ENCODE measurements at places on chromosomes 11 and 22.

DNA sequence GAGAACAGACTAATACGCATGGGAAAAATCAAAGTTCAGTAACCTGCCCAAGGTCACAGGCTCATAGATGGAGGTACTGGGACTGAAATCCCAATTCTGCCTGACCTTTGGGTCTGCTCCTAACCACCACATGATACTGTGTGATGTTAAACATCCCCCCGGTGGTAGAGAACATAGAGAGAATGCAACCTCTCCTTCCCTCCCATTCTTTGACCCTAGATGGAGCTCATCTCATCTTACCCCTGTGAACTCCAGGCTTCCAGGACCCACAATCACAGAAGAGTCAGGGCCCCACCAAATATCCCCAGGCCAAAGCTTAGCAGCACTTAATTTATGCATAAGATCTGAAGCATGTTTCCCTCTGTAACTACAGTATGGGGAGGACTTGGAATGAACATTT, 198.5 kb downstream of the MYO18B start:
- DNase-seq = no peak

- DNase-seq = no peak
Measured at GRCh38 chr22:48218889-48219420, 1456.5 kb downstream of the TBC1D22A start.

DNA sequence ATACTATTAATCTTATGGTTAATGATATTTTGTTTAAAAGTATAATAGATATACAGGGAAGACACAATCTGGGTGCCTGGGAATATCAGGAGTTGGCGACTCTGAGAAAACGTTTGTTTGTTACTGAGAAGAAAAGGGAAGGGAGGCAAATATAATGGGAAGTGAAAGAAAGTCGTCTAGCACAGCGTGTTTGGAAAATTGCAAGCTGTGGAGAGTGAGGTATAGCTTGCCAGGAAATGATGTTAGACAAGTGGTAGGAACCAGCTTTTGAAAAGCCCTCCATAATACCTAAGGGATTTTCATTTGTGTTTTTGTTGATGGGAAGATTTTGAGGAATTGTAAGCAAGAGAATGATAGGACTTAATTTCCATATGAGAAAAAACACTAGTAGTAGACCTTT, 322.2 kb downstream of the LUZP2 start:
- no peak for DNase-seq

DNA sequence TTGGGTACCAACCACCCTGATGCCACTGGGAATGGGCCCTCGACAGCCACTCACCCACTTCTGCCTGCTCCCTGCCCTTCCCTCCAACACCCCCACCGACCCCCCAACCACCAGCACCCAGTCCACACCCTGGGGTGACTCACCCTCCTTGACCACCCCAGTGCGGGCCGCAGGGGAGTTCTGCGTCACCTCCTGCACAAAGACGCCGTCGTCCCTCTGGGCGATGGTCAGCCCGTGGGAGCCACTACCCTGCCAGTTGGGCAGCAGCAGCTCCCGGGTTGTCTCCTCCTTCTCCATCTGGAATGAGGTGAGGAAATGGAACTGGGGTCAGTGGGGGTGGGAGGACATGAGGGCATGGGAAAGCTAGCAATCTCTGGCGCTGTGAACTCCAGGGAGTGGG, 10.8 kb downstream of the AHNAK start:
- DNase-seq = no peak

GRCh38 chr11:10550503-10551289, 9.7 kb upstream of the RNF141 start:
- DNase-seq = peak; percentile 73

- DNase-seq = no peak
Measured at GRCh38 chr11:65305501-65306268, 9.0 kb upstream of the CDC42EP2 start.

- no peak for DNase-seq
Measured at GRCh38 chr11:13276454-13276831, 1.1 kb upstream of the BMAL1 start.

- DNase-seq = no peak
Measured at GRCh38 chr11:3922056-3922455, 66.6 kb downstream of the STIM1 start.

DNA sequence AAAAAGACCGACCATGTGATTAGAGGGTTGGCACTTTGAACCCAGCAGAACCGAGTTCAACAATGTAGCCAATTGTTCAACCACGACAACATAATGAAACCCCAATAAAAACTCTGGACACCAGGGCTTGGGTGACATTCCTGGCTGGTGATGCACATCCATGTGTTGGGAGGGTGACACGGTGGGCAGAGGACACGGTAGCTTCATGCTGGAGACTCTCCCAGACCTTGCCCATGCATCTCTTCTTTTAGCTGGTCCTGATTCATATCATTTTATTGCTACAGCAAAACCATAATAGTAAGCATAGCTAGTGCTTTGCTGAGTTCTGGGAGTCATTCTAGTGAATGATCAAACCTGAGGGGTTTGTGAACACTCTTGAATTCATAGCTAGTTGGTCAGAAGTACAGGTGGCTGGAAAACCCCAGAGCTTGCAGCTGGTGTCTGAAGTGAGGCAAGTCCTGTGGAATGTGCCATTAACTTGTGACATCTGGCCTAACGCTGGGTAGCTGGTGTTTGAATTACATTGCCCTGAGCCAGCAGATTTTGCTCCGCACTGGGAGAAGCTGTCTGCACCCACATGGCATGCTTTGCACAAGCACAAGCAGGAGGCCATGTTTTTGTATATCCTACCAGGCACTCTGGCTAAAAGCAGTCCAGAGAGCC, 14.0 kb downstream of the RPUSD4 start:
- peak; percentile 69 for DNase-seq

GRCh38 chr22:35288116-35288515, 11.6 kb upstream of the TOM1 start:
- no peak for DNase-seq

GRCh38 chr11:13030857-13031256, 21.7 kb downstream of the RASSF10 start:
- no peak for DNase-seq

GRCh38 chr11:121448431-121448941, 3.6 kb upstream of the SORL1 start:
- no peak for DNase-seq

- peak; percentile 40 for DNase-seq
Measured at GRCh38 chr11:126485021-126485792, 129.7 kb downstream of the ST3GAL4 start.

DNA sequence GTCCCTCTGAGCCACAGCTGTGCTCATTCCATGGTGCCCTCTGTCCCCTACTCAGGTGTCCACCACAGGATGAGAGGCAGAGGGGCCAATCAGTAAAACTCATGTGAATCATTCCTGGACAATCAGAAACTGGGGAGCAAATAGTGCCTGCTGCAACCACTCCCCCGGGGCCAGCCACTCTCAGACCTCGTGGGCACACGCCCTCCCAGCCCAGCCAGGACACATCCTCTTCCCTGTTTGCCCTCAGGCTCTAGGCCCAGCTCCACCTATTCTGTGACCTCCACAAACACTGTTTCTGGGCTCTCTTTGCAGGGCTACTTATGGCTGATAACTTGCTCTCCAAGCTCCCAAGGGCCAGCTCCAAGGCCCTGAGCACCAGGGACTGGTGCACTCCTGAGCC, 14.0 kb upstream of the KCTD14 start:
- peak; percentile 37 for DNase-seq

DNA sequence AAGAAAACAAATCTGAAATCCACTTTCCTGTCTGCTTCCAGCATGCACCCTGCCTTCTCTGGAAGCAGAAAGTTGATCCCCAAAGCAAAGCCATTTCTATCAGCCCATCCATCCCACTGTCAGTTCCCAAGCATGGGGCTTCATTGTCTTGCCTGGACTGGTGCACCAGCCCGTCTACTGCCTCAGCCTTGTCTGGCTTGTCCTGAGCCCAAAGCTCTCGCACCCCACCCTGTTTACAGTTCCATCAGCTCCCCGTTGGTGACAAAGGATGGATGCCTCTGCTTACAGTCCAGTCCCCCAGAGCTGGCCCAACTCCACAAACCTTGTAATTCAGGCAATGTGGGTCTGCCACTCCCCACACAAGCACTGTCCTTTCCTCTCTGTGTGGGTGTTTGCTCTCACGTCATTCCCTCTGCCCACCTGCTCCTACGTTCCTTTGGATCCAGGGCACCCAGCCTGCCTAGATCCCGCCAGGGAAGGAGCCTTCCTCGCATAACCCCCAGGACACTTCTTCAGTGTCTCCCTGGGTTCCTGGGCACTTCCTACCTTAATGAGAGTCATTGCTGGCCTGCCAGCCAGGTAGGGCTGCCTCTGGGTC, 38.8 kb downstream of the FBLN1 start:
- DNase-seq = no peak

DNA sequence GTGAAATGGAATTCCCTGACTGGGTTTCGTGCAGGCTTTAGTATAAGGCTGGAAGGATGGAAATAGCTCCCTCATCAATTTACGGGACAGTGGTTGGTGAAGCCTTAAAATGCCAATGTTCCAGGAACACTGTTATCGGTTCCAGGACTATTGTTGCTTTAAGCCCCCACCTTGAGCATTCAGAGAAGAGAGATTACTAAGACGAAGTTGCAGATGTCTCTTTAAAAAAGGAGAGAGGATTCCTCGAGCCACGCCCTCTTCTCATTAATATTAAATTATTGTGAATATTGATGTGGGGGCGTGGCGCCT, 195 bp upstream of the CREB3L1 start:
- DNase-seq = peak; percentile 81

GRCh38 chr22:37053310-37054055, 1.9 kb downstream of the KCTD17 start:
- DNase-seq = no peak

DNA sequence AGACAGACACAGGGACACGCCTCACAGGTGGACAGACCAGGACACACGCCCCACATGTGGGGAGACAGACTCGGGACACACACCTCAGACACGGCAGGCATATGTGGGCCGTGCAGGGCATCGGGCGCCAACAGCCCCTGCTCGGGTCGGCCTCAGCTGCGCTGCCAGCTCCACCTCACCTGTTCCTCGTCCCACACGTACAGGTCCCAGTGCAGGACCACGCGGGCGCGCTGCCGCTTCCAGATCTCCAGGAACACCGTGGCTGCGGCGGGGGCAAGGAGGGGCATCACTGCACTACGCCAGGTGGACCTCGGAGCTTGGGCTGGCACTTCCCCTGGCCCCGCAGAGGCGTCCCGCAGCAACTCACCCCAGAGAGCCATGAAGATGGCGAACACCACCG, 12.4 kb downstream of the ANO9 start:
- DNase-seq = no peak

GRCh38 chr11:27191639-27192038, 151.0 kb downstream of the BBOX1 start:
- no peak for DNase-seq

- DNase-seq = no peak
Measured at GRCh38 chr11:109378034-109378433, 44.0 kb upstream of the C11orf87 start.

GRCh38 chr11:11513422-11513821, 108.4 kb downstream of the GALNT18 start:
- no peak for DNase-seq

GRCh38 chr22:42969348-42969975, 45.5 kb downstream of the PACSIN2 start:
- DNase-seq = peak; percentile 85

DNA sequence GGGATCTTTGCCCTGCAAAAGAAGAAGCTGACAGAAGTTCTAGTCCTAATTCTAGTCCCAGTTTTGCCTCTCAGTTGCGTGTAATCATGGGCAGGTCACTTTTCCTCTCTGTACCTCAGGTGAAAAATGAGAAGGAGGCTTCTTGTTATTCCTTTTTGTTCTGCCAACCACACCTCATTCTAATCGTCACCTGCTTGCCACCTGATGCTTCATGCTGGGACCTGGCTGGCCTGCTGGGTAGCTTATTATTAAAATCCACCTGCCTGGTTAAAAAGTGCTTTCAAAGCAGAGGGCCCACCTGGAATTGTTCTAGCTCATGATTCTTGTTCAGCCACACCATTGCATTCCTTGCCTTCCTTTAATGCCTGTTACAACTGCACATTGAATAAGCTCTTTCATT, 8.4 kb upstream of the ALG8 start:
- no peak for DNase-seq

DNA sequence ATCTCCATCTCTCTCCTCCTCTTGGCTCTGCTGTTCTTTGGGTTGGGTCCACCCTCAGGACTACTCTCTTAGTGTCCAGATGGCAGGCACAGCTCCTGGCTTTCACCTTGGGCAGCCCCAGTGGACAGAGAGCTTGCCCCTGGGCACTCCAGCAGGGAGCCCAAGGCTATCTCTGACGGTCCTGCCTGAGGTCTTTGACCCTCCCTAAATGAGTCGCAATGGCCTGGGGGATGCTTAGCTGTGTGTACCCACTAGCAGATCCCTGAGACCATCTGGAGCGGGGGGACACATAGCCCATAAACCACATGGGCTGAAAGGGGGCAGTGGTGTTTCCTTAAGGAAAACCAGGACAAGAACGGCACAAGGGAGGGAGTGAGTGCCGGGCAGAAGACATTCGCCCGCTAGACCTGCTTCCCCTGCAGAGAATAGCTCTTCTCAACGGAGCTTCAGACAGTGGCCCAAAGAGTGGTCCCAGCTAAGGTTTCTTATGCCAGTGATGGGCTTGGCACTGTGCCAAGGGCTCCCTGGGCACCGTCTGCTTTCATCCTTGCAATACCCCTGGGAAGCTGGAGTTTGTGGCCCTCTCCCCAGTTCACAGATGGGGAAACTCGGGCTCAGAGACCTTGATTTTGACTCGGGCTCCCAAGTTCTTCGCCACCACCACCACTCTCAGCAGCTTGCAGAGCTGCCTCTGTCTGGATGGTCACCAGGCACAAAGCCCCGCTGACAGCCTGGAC, 53.9 kb upstream of the ANO1 start:
- DNase-seq = no peak

- no peak for DNase-seq
Measured at GRCh38 chr11:16082095-16083055, 274.0 kb downstream of the SOX6 start.

GRCh38 chr11:83523676-83524075, 237.5 kb upstream of the CCDC90B start:
- DNase-seq = peak; percentile 3

Data from EL (cell line).